ENCODE measurements at places on chromosomes 5 and 9. TPM values are rescaled to one million over a fixed set of nuclear protein-coding genes. Genes with fewer than 3 reads are reported as not detected.
A peak's percentile ranks its signal among the peaks of the same experiment; 100 is the strongest.

- H3K27me3 ChIP-seq = peaks cover 2% of the 10 kb centered on the region
- H3K4me3 ChIP-seq = no peak overlapping the region
- no peak overlapping the region for H3K27ac ChIP-seq
- no peaks in the 10 kb centered on the region for H3K36me3 ChIP-seq
Observed at GRCh38 chr9:111828193-111828592, 33.5 kb upstream of the SHOC1 start.

- peak; percentile 80 for DNase-seq
- no peaks in the 10 kb centered on the region for H3K36me3 ChIP-seq
- peak overlapping the region; percentile 85 for H3K4me3 ChIP-seq
- H3K27me3 ChIP-seq = peaks cover 4% of the 10 kb centered on the region
- H3K4me1 ChIP-seq = peaks cover 3% of the 10 kb centered on the region
Observed at GRCh38 chr9:19788152-19788551, 685 bp downstream of the SLC24A2 start.

DNA sequence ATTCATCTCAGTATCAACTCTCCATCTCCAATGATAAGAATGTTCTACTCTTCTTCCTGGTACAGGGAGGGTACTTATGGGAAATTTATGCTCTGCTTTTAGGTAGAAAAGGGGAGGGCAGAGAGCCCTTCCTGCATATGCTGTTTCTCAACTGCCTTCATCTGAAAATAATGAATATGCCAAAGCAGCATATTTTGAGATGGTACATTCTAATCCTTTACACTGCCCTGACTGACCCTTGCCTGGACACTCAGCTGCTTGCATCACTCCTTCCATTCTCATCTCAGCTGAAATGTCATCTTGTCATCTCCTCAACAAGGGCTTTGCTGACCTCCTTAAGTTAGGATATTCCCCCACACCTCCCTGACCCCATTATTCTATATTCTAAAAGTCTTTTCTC lies 68.5 kb downstream of the ALDH7A1 start:
- H3K4me3 ChIP-seq = no peak overlapping the region
- no peaks in the 10 kb centered on the region for H3K36me3 ChIP-seq
- peaks cover 7% of the 10 kb centered on the region for H3K4me1 ChIP-seq
- DNase-seq = no peak

- peaks cover 13% of the 10 kb centered on the region for H3K36me3 ChIP-seq
- no peak for DNase-seq
- peaks cover 2% of the 10 kb centered on the region for H3K27me3 ChIP-seq
Observed at GRCh38 chr5:143198332-143198731, 205.2 kb downstream of the NR3C1 start.

The CCL28 gene
- 1.1 TPM for total RNA-seq

The BHMT2 gene
- total RNA-seq = not detected
